Stimulated activated CD4-positive, alpha-beta T cell treated with anti-CD3 and anti-CD28 coated beads, TNF-alpha, amount 100 ng/mL, for 48 hours (primary cell): ENCODE measurements at places on chromosomes 7 and 10.

DNA sequence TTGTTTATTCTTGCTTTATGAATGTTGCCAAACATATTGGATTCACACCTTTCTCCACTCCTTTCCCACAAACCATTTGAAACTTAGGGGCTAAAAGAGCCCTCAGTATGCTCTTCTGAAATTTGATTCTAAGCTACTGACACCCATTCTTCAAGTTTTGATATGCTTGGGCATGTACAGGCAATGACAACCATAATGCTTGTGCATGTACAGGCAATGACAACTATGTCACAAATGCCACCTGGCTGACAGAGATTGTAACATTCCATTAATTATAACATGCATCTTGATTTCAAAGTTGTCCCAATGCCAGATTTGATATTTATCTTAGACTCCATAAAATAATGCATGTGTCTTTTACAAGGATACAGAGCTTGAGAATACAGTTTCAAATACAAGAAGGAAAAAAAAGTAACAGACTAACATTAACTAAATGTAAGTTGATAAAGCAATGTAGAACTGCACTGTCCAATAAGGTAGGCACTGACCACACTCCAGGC, 17.5 kb upstream of the CDK1 start:
- no peak for DNase-seq

- DNase-seq, result no peak
These were observed 38.8 kb upstream of the SLC35G1 start for GRCh38 chr10:93854975-93855374.

- DNase-seq, result no peak
These were observed 8.4 kb upstream of the LYZL2 start for GRCh38 chr10:30637881-30638467.

GRCh38 chr10:95998255-95998784, 45.1 kb upstream of the CCNJ start:
- DNase-seq, result no peak

- no peak for DNase-seq
These were observed 54.7 kb downstream of the RASGEF1A start for GRCh38 chr10:43212043-43212721.
